ENCODE measurements at places on chromosomes 2 and 18.

DNA sequence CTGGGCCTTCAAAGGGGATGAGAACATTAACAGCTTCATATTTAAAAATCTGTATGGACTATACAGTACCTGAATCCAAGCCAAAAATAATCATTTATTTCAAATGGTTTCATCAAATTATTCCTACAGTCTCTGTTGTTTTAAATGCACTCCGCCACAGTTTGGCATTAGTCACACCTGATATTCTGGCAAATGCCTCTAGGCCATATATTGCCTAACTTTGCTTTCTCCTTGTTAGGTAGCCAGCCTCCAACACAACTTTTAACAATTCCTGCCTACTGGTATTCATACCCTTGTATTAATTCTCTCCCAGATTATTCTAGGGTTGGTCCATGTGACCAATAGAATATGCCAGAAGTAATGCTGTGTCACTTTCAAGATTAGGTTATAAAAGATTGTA, 146.6 kb upstream of the FANCL start:
- no peak for DNase-seq

GRCh38 chr2:30078521-30078920, 68.3 kb upstream of the YPEL5 start:
- no peak for DNase-seq

GRCh38 chr2:166357068-166357949, 18.4 kb downstream of the SCN9A start:
- DNase-seq, result no peak

DNA sequence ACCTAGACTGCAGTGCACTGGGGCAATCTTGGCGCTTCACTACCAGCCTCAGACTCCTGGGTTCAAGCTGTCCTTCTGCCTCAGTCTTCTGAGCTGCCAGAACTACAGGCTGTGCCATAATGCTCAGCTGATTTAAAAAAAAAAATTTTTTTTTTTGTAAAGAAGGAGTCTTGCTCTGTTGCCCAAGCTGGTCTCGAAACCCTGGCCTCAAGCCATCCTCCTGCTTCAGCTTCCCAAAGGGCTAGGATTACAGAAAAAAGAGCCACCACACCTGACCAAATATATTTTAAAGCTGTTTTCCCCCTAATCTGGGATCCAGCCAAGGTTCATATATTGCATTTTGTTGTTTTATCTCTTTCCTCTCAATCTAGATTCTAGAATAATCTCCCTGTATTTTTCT, 82.2 kb downstream of the RAB31 start:
- no peak for DNase-seq

DNA sequence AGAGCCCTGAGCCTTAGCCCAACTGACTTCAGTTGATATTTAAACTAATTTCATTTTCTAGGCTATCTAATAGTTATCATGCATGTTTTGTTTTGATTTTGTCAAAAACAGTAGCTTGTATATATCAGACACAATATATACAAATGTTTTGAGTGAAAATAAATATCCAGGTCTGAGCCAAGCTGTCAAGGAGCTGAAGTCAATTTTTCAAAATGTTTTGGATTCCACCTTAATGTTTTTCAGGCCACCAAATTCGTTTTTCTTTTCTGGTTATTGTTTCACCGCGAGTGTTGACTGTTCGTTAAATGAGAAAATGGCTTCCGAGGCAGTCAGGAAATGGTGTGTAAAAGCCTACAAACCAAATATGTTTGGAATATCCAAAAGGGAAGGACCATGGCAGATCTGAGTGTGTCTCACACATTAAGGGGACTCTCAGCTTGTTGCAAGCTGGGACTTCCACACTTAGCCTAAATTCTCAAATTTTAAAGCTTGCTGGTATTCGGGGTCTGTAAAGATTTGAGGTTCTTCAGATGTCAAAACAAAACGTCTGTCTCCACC, 2.8 kb downstream of the HOXD12 start:
- no peak for DNase-seq

GRCh38 chr2:10939058-10939457, 27.3 kb downstream of the KCNF1 start:
- no peak for DNase-seq

GRCh38 chr2:126634273-126634861, 21.6 kb upstream of the GYPC start:
- DNase-seq, result no peak

DNA sequence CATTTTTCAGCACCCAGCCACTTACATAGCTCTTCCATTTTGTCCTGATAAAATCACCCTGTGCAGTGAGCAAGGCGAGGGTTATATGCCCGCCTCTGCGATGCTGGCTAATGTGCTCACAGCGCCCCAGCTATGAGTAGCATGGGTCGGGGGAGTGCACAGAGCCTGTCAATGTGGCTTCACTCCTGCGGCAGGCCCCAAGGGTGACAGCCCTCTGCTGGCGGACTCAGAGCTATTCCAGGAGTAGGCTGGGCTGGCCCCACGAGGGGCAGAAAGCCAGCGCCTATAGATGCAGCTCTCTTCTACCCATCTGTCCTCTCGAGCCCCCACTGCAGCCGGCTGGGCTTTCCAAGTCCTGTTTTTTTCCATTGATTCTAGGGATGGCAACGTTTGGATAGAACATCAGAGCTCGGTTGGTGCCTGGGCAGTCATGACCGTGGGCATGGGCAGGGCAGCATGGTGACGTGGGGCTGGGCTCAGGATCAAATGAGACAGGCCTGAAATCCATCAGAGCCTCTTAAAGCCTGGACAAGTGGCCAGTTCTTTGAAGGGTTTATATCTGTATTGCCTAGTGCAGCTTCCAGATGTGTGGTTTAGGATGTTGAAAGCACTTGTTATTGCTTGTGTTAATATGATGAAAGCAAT, 134.7 kb downstream of the MCFD2 start:
- DNase-seq, result no peak

DNA sequence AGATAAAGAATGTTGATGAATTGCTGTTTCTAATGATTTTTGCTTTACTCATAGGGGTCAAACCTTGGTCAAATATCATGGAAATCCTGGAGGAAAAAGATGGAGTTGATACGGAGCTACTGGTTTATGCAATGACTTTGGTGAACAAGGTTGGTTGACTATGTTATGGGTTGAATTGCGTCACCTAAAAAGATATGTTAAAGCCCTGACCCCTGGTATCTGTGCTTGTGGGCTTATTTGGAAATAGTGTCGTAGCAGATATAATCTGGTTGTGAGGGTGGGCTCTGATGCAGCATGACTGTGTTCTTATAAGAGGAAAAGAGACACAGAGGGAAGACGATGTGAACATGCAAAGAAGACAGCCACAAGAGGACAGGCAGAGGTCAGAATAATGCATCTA, 226.2 kb downstream of the TPGS2 start:
- no peak for DNase-seq
